Anterior cingulate cortex (tissue), 58 donors: ENCODE measurements at places on chromosomes 16 and 17.

DNA sequence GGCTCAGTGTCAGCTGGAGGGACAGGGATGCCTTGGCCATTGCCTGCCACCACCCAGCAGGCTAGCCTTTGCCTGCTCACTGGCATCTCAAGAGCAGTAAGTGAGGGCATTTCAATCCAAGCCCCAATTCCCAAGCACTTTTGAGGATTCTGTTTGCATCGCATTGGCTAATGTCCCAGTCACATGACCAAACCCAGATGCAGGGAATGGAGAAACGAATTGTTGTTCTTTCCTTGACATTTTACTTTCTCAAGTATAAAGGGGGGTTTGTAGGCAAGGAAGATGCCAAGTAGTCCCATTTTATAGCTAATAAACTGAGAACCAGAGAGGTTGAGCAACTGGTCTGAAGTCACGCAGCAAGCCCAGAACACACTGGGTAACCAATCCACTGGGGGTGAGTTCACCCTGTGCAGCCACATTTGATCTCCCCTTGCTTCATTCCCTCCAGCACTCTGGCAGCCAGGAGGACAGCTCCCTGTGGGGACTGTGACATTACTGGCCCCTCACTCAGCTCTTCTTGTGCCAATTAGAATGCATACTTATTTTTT is 193.8 kb upstream of the CACNG3 start:
- DNase-seq = no peak

GRCh38 chr16:57132470-57132869 is 40.1 kb downstream of the CPNE2 start:
- no peak for DNase-seq

DNA sequence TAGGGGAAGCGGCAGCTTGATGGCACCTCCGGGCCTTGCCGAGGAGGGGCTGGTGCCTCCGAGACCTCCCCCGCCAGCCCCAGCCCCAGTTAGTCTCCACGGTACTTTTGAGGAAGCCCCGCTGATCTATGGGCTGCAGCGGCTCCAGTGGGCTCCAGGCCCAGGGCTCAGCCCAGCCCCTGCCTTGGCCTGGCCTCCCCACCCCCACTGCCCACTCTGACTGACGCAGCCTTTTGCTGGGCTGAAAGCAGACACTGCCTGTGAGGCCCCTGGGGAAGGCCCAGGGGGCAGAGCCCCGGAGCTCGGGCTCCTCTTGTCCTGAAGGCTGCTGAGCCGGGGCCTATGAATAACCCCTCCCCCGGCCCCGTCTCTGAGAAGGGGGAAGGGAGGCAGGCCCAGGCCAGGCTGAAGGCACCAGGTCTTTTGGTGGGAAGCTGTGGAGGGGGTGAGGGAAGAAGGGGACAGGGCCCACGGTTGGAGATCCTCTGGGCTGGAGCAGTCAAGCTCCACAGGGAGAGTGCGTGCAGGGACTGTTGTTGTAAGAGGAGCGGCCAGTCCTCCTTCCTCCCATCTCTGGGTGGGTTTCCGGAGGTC is 7.5 kb upstream of the SMTNL2 start:
- DNase-seq = no peak

DNA sequence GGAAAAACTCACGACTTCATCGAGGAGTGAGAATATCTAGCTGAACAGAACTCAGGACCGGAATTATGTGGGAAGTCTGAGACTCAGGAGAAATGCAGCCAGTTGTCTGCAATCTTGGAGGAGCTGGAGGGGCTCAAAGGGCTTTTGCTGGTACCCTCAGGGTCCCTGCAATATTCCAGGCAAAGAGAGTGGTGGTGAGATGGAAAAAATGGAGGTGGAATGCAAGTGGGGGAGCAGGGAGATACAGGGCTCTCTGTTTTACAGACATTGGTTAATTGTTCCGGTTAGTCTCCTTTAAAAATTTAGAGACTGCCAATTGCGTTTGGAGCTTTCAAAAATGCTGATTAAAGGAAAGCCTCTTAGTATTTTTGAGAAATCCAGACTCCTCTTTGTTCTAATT is 18.2 kb upstream of the HP start:
- no peak for DNase-seq

DNA sequence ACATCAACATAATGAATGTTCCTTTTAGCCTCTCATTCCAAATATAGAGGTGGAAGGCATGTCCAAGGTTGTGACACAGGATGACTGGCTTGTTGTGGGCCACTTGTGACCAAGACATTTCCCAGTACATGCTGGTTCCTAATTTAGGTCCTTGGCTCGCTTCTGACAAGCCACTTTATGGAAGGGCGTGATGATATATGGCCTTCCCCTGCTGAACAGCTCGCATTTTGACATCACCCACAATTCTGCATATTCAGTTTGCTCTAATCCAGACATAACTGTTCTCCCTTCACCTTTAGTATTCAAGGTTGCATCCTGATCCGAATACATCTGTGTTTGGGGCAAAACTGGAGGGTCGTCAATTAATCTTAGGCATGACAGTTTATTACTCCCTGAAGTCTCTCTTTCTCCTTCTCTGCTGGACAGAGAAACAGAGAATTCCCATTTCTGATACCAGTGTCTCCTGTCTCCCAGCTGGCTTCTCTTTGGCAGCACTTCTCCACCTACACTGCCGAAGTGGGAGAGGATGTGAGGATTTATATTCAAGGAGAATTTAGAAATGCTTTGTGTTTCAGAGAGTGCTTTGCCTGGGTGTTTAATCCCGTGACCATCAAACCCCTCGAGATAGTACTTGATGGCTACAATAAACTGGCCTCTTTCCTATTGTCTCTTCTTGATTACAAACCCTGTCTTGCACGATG is 815.5 kb upstream of the RBFOX1 start:
- no peak for DNase-seq

- DNase-seq = no peak
These were observed 138.6 kb downstream of the TOX3 start for GRCh38 chr16:52408191-52408845.

GRCh38 chr16:83211711-83212110 is 584.9 kb downstream of the CDH13 start:
- DNase-seq = no peak

DNA sequence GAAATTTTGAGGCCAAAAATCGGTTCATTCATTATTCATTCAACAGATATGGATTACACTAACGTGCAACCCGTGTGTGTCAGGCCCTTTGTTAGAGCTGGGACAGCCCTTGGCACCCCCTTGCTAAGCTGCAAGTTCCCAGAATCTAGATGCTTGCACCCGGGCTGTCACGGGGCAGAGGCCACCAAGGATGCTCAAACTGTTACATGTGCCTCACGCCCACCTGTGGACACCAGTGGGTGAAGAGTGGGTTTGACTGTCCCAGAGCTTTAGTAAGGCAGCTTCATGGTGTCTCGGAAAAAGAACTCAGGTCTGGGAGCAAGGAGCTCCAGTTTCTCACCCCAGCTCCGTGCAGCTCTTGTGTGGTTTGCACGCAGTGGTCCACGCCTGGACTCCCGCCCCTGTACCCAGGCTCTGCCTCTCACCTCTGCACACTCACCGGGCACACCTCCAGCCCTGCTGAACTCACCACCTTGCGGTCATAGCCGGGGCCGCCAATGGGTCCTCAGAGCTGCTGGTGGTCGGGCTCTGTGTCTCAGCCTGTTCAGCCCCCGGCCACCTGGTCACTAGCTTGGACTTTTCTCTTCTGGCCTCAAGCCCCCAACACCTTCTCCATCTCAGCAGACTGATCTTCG is 53.7 kb upstream of the CACNG4 start:
- DNase-seq = no peak

DNA sequence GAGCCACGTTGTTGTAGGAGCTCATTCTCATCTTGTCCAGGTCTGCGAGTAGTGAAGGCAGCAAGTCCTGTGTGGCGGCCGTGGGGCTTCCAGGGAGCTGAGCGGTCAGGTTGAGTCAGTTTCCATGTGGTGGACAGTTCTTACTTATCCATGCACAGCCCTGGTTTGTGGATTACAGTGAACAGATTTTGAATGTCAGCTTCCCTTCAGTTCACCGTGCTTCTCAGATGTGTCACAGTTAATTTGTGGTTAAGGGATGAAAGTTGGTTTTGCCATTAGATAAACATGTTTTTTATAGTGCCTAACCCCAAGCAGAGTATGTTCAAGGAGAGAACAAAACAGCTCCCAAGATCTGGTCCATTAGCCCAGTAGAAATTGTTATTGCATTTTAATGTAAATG is 103.1 kb downstream of the RPTOR start:
- DNase-seq = no peak
